ENCODE measurements at places on chromosomes 7 and 10. TPM values are rescaled to one million over a fixed set of nuclear protein-coding genes. Genes with fewer than 3 reads are reported as not detected.

Gene ADAMTS14
- 0.46 TPM for total RNA-seq

Gene OR9A2
- not detected for total RNA-seq

Gene HSPB1
- 56.5 TPM for total RNA-seq

Gene FGFBP3
- total RNA-seq, result 1.2 TPM

Gene TMEM229A
- 0.17 TPM for total RNA-seq

Gene NUTM2A
- total RNA-seq, result 1.5 TPM

Gene CPVL
- total RNA-seq, result 259 TPM

Gene ANKRD61
- 0.37 TPM for total RNA-seq

Gene GIMAP1
- total RNA-seq, result 37.4 TPM

Gene HACD1
- 3.6 TPM for total RNA-seq

Gene KIFBP
- total RNA-seq, result 18.2 TPM

Gene TMEM130
- 0.37 TPM for total RNA-seq

Gene LLCFC1
- not detected for total RNA-seq

Gene ST8SIA6
- 0.66 TPM for total RNA-seq

Gene CALML5
- total RNA-seq, result not detected

Gene AKR1D1
- total RNA-seq, result not detected

Gene FEZF1
- not detected for total RNA-seq

Gene OR2A1
- total RNA-seq, result 0.60 TPM

Gene VKORC1L1
- 10.7 TPM for total RNA-seq

Gene CRTAC1
- not detected for total RNA-seq

GRCh38 chr7:137081321-137082093 is 213.1 kb downstream of the CHRM2 start:
- no peak for DNase-seq

- no peak for DNase-seq
Measured at GRCh38 chr7:151756076-151756731, 120.7 kb downstream of the PRKAG2 start.

DNA sequence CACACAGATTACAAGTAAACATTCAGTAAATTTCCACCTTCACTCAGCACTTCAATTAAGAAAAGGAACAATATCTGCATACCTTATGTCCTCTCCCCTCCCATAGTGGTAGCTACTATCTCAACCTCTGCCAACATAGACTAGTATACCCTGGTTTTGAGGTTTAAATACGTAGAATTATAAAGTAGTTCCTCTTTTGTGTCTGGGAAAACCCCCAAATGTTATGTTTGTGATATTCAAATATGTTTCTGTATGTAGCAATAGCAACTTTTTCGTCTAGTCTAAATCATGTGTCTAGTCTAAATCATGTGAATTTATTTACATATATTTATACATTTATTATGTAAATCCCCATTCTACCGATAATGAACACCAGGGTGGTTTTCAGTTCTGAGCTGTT is 13.2 kb upstream of the CAMK2B start:
- no peak for DNase-seq

GRCh38 chr7:135976312-135977006 is 700 bp downstream of the MTPN start:
- DNase-seq, result peak; percentile 76

DNA sequence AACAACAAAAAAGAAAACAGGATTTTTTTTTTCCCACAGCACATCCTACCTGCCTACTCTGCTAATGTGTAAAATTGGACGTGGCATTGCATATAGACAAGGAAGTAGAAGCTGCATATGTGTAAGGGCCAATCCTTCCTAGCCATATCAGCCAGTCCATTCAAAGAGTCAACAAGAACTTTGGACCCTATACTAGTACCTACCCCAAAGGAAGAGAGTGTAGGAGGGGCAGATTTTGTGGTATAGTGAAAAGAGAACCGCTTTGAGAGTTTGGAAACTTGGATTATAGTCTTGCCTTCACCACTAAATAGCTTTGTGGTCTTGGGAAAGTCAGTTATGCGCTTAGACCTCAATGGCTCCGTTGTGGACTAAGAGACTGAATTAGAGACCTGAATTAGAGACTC is 12.1 kb upstream of the MCU start:
- DNase-seq, result no peak

DNA sequence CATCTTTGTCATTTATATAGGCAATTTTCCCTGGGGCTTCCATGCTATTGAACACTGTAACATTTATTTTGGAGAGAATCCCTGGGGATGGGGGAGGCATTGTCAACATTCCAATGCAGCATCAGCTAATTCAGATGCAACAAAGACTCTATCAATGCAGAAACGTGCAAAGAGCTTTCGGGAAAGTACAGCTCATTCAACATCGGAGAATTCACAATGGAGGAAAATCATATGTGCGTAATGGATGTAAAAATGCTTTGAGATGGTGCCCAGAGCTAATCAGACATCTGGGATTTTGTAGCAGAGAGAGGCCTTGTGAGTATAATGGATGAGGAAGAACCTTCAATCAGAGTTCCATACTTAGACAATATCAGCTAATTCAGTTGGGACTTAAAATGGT is 28.3 kb upstream of the FIS1 start:
- DNase-seq, result no peak

DNA sequence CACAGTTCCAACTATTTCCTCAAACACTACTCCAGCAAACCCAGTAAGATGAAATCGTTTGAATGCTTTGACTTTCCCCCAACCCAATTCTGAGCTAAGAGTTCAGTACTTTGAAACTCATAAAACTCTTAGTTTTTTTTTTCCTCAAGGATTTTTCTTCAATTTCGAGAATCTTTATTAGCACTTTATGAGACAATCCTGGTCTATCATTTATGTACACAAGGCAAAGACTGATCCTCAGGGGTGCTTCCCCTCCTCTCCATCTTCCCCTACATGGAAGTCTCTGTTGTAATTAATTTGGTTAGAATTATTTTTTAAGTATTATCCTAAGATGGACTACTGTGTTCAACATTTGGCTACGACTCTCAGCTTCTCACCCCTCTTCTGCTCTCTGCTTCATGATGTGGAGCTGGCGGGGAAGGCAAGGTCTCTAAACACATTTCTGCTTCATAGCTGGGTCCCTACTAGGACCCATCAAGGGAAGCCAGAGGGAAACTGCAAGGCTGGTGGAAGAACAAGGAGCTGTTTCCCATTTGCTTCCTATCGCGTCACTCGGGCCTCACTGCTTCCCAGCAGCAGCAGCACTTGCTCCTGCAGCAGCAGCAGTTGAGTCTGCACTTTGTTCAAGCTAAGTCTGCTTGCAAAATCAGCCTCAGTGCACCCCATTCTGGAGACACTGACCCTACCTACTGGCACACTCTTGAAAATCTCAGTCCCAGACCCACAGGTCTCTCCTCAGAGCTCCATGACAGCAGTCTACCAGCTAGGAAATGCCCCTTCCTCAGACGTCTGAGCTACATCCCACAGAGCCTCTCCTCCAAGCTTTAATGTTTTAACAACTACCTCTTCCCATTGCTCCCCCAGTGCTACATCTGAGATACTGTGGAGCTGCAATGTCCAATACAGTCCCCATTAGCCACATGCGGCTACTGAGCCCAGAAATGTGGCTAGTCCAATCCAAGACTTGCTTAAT is 90.0 kb downstream of the CHCHD3 start:
- no peak for DNase-seq

DNA sequence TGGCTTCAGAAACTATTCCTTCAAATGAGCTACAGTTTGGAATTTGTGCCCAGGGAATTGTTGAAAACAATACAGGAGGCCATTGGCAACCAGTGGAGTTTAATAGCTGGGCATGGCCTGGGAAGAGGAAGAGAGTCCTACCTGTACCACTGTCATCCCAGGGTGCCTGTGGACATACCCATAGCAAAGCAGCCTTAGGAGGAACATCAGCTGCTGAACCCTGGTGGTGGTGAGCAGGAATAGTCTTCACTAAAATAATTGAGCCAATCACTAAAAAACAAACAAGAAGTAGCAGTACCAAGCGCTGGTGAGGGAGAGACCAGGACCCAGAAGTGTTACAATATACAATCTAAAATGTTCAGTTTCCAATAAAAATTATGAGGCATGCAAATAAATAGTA is 14.5 kb downstream of the IGFBP1 start:
- no peak for DNase-seq

DNA sequence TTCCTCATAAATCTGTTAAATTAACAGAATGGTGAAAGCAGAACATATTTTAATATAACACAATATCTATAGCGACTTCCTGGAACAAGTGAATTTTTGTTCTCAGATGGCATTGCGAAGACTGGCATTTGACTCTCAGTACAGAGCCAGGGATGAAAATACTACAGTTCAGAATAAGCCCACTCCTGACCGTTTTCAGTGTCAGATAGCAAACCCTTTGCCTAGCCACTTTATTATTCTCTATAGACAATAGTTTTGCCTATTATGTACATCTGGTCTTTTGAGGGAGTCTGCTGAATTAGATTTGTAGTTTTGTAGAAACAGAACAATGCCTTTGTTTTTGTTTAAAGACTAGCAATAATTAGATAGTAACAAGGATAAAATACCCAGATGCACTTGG is 2.3 kb downstream of the MINPP1 start:
- DNase-seq, result no peak

- DNase-seq, result no peak
Measured at GRCh38 chr7:29400437-29400836, 163.2 kb upstream of the PRR15 start.

- peak; percentile 63 for DNase-seq
Measured at GRCh38 chr7:2968616-2969397, 74.9 kb downstream of the CARD11 start.

DNA sequence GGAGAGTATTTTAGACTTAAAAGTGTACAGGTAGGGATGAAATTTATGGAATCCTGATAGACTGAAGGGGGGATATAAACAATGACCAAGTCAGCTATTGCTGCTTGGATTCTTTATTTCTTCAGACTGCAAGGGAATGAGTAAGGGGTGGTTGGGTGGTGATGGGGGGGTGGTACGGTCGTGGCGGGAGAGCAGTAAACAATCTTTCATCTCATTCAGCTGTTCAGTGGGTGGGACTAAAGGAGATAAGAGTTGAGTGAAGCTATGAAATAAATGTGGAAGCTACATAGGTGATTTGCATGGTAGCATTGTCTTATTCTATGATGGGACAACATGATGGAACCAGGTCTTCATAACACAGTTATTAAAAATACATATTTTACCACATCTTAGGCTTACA is 1.8 kb downstream of the SEPTIN7 start:
- no peak for DNase-seq

DNA sequence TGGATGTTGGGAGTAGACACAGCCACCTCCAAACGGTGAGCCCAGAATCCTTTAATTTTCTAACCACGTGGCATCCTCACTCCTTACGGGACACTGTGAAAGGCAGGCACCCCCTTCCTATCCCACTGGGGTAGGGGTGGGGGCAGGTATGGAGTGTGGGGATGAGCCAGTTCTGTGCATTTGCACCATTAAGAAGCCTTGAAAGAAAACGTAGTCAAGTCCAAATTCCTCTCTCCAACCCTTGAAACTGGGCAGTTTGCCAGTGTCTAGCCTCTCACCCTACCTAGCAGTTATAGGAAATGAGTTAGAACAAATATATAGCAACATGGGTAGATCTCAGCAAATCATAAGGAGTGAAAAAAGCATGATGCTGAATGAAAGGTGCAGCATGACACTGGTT is 92.4 kb upstream of the LEP start:
- DNase-seq, result no peak

- DNase-seq, result no peak
Measured at GRCh38 chr10:86390337-86391120, 23.9 kb upstream of the GRID1 start.

DNA sequence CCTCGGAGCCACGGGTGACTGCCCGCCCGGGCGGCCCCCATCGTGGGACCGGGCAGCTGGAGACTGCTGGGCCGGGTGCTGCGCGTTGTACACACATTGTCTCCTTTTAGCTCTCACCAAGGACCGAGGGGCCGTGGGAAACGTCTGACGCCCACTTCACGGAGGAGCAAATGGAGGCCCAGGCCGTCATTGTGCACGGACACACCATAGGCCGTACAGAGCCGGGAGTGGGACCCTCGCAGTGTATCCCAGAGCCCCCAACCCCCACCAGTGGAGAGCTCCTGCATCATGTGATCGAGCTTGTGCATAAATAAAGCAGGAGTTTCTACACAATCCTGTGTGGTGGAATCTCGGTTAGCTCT is 722 bp downstream of the DENND10 start:
- peak; percentile 88 for DNase-seq

- no peak for DNase-seq
Measured at GRCh38 chr10:51204066-51204465, 129.8 kb downstream of the PRKG1 start.

GRCh38 chr7:73429215-73429614 is 4.4 kb upstream of the FZD9 start:
- DNase-seq, result peak; percentile 70

DNA sequence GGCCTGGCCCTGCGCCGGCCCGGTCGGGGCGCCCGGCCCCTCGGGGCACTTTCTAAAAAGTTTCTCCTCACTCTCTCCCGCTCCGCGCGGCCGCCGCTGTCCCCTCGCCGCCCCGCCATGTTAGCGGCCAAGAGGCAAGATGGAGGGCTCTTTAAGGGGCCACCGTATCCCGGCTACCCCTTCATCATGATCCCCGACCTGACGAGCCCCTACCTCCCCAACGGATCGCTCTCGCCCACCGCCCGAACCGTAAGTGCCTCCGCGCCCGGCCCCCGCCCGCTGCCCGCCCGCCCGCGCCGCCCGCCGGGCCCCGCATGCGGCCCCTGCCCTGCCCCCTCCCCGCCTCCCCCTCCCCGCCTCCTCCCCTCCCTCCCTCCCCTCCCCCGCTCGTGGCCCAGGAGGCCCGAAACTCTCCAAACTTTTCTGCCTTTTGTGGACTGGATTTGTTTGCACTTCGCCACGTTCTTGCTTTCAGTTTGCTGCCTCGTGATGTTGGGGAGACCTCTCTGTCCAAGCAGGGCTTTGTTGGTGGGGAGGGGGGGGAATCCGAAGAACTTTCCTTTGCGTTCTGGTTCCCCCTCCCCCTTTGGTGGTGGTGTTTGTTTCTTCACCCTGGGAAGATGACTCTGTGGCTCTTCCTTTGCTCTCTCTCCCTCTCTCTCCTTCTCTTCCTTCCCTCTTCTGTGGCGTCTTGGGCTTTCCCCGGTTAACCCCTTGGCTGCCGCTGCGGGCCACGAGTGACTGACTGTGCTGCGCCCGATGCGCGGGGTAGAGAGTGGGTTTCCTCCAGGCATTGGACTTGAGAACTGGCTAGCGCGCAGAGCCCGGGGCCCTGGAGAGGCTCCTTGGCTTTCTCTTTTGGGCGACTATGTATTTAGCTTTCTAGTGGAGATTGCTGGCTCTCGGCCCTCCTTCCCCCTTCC is 1.6 kb downstream of the TCF7L2 start:
- peak; percentile 87 for DNase-seq

- no peak for DNase-seq
Measured at GRCh38 chr7:135993950-135994349, 16.8 kb upstream of the MTPN start.

- no peak for DNase-seq
Measured at GRCh38 chr7:132723506-132724081, 147.3 kb upstream of the PLXNA4 start.

- DNase-seq, result no peak
Measured at GRCh38 chr10:81093056-81093455, 555.4 kb downstream of the SH2D4B start.

DNA sequence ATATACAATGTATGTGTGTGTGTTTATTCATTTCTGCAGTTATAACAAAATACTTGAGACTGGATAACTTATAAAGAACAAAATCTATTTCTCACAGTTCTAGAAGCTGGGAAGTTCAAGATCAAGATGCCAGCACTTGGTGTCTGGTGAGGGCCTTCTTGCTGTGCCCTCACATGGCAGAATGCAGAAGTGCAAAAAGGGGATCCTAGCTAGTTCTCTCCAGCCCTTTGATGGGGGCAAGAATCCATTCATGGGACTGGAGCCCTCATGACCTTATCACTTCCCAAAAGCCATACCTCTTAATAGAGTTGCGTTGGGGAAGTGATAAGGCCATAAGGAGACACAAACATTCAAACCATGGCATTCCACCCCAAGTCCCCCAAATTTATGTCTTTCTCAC is 8.4 kb downstream of the GRB10 start:
- DNase-seq, result no peak
